ENCODE measurements at places on chromosomes 11 and 22.

- no peak for DNase-seq
Observed at GRCh38 chr11:125910226-125910849, 6.0 kb downstream of the DDX25 start.

- DNase-seq: no peak
Observed at GRCh38 chr11:75716659-75717058, 979 bp upstream of the MOGAT2 start.

- DNase-seq: peak; percentile 69
Observed at GRCh38 chr11:134656861-134657540, 245.0 kb upstream of the B3GAT1 start.

DNA sequence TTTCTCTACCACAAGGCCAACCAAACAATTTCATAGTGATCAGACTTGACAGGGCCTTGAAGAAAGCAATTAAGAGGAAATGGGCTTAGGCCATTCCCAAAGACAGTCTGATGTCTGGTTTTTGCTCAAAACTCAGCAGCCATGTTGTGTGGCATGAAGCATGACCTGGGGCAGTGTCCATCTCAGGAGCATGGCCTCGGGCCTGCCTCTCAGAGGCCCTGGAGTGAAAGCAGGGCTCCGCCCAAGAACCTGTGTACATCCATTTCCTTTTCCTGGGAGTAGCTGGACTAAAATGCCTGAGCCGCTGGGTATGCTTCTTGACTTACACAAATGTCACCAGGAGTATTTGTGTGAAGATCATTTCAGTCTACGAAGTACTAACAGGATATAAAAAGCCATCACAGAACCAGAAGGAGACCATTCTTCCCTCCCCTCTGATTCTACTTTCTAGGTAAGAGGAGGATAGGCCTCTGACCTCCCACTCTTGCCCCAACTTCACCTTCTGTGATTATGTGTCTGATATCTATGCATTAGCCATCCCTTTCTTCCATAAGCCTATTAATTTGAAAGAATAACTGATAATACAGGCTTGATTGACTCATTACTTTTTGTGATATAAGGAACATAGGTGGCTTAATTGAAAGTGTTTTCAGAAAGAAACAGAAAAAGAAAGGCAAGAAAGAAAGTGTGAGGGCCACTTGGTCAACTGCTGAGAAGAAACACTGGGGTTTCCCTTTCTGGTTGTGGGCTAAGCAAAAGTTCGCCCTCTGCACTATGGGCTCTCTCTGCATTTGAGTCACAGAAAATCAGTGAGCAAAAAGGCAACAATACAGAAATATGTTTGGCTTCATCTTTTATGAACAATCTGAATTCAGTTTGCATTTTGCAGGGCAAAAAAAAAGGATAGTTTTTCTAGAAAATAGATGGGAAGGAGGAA lies 188.6 kb upstream of the MTMR2 start:
- DNase-seq: no peak

GRCh38 chr11:121231576-121232278 lies 60.8 kb upstream of the SC5D start:
- DNase-seq: no peak

DNA sequence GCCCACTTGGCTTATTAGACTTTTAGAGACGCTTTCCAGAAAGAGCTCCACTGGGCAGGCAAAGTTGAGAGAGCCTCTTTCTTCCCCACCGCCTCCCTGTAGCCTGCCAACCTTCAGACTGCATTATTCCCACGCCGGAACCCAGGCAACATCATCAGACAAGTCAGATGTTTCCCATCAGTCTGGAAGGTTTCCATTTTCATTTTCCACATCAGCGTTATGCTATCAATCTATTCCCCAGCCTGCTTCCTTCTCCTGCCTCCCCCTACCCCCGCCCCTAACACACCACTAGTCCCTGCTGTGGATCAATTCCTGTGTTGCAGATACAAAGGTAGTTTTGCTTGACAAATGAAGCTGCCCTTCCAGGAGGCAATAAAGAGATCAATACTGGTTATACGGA lies 184.8 kb downstream of the DSCAML1 start:
- DNase-seq: no peak

DNA sequence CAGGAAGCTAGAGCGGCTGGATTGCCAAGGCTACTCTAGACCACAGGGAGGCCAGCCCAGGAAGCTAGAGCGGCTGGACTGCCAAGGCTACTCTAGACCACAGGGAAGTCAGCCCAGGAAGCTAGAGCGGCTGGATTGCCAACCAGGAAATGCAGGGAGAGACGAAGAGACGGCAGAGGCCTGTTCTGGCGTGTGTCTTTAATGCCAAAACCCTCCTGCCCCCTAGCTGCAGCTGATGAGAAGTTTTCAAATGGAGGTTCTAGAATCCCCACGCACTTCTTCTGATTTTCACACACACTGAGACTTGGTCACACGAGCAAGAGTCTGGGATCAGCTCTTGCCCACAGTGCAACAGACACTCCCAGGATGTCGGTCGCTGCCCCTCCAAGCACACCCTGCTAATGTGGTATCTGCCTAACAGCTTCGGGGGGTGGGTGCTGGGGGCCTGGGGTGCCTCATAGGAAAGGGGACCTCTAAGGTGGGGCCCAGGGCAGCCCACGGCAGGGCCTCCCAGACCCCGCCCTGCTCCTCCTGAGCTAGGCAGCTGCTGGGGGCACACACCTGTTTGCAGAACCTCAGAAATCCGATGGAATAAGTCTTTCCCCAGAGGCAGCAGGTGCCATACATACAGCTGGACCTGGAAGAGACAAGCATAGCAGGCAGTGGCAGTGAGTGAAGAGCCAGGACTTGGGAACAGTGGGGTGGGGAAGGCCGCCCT lies 28.5 kb downstream of the MAFF start:
- no peak for DNase-seq

- no peak for DNase-seq
Observed at GRCh38 chr11:19768815-19769214, 56.2 kb downstream of the NAV2 start.

DNA sequence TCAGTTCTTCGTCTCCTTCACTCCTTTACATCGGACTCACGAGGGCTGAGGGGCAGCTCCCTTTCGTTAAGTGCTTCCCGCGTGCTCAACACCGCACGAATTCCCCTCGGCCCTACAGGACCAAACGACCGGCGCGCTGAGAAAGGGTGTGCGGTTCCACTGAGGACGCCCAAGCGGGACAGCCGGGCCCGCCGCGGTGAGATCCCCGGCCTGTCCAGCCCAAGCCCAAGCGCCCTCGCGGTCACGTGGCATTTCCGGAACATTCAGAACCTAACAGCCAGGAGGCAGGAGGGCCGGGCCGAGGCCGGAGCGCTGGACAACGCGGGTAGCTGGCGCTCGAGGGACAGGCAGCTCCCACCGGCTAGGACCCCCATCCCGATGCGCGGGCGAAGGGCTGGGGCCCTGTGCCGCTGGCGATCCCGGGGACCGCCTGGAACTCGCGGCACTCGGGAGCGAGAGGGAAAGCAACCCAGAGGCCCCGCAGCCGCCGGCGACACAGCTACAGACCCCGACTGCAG lies 737 bp upstream of the STIP1 start:
- DNase-seq: no peak

DNA sequence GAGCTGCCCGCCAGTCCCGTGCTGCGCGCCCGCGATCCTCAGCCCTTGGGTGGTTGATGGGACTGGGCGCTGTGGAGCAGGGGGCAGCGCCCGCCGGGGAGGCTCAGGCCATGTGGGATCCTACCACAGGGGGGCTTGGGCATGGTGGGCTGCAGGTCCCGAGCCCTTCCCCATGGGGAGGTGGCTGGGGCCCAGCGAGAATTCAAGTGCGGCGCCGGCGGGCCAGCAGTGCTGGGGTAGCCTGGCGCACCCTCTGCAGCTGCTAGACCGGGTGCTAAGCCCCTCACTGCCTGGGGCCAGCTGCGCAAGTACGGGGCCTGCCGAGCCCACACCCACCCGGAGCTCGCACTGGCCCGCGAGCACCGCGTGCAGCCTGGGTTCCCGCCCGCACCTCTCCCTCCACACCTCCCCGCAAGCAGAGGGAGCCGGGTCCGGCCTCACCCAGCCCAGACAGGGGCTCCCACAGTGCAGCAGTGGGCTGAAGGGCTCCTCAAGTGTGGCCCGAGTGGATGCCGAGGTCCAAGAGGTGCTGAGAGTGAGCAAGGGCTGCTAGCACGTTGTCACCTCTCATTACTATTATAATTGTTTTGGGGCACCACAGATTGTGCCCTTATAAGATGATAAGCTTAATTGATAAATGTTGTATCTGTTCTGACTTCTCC lies 333.2 kb downstream of the CASP12 start:
- DNase-seq: peak; percentile 71

DNA sequence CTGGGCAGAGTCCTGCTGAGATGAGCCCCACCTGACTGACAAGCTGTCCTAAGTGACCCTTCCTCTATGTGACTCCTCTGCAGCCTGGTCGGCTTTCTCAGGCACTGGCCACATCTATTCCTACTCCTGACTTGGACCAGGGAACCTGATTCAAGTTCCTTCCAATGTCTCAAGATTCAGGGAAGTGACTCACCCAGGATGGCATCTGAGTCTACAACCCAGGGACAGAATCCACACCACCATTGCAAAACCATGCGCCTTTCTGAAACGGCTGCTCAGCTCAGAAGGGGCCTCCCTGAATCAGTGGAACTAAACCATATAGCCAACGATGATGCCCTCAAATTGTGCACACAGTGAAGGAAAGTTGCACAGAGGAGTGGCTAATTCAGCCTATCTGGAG lies 63.9 kb upstream of the CSNK2A3 start:
- DNase-seq: no peak

DNA sequence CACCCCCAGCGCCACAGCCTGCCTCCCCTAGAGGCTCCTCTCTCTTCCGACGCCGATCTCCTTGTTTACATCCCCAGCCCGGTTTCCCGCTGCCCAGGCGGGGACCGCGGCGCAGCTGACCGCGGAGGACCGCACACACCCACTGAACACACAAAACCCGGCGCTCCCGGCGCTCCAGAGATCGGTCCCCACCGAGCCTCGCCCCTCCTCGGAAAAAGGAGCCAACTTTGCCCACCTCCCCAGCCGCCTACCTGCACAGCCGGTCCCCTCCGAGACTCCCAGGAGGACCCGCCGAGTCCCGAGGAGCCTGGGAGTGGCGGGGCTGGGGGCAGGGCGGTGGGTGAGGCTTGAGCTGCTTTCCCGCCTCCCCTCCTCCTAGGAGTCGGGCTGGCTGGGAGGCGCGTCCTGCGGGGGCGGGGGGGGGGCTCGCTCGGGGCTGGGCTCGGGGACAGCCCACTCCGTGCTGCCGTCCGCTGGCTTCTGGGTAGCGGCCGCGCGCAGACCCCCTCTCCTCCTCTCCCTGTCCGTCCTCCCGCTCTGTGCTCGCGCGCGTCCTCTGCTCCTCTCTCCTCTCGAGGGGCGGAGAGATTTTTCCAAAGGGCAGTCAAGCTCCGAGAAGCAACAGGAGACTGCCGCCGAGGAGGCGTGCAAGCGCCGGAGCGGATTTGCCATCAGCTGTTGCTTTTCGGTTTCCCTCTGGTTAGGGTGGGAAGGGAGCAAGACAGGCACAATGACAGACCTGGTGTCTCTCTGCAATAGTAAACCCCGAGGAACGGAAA lies at the start of gene FXYD6:
Gene FXYD6, minus strand, starts transcription at position 318 of the 779 bp plus-strand sequence. CDS start 33,882 bp downstream, outside the sequence.
- DNase-seq: peak; percentile 81

- no peak for DNase-seq
Observed at GRCh38 chr22:42792453-42792908, 64.6 kb downstream of the ARFGAP3 start.

DNA sequence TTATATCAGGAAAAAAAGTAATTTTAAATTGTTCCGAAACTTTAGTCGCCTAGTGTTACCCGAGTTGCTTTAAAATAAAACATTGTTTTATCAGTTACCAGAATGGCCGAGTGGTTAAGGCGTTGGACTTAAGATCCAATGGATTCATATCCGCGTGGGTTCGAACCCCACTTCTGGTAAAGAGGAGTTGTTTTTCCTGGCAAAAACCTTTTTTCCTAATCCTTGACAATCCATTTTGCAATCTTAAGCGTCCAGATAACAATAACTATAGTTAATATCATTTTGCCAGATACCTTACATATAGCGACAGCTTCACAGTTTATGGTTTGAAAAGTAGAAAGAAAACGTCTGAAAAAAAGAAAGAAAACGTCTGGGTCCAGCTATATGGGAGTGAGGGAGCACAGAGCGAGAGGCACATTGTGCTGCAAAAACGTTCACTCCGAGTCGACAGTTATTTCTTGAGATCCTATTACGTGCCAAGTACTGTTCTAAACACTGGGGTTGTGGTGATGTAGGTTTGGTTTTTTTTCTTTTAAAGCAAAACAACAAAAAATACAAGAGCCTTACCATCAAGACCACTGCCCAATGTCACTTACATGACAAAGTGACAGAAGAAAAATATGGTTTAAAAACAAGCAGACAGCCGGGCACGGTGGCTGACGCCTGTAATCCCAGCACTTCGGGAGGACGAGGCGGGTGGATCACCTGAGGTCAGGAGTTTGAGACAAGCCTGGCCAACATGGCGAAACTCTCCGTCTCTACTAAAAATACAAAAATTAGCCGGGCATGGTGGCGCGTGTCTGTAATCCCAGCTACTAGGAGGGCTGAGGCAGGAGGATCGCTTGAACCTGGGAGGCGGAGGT lies 40.6 kb downstream of the OR4D9 start:
- no peak for DNase-seq

DNA sequence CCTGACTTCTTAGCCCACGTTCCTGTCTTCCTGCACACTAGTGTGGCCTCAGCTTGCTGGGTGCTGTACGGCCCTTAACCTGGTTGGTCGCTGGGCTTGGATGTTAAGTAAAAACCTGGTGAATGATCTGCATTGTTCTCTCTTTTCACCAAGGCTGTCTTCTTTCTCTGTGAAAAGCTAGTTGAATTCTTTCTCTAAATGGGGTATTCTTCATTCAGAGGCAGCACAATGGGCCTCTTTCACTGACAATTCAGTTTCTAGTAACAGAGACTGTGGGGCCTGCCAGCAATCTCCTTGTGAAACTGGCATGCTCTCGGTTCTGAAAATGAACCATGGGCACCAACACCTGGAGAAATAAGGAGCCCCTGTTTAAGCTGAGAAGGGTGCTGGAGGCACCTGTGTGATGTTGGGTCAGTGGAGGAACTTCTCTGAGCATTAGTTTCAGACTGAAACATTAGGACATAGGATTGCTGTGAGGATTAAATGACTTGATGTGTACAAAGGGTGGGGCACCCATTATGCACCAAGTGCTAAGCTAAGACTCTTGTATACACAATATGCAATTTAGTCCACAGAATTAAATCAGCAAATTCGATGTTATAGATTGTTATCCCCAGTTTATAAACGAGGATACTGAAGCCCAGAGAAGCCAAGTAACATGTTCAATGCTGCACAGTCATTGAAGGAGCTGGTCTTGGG lies 33.1 kb upstream of the ELF5 start:
- no peak for DNase-seq
